ENCODE measurements at places on chromosomes 11 and 22.
A peak's percentile ranks its signal among the peaks of the same experiment; 100 is the strongest.

DNA sequence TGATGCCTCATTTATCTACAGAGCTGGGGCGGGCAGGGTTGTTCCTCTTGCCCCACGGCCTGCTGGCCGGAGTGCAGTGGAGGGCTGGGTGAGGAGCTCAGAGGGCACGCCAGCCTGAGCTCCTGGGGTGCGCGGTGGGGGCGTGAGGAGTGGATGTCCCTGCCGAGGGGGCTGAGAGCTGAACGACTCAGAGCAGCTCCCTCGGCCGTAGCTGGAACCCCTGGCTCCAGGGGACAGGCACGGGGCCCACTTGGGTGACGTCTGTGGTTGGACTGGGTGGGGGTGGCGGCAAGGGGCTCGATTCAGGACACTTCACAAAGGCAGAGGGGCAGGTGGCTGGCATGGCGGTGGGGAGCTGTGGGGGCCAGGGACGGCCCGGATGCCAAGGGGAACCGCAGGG lies 62.4 kb downstream of the TRMU start:
- no peak for DNase-seq

DNA sequence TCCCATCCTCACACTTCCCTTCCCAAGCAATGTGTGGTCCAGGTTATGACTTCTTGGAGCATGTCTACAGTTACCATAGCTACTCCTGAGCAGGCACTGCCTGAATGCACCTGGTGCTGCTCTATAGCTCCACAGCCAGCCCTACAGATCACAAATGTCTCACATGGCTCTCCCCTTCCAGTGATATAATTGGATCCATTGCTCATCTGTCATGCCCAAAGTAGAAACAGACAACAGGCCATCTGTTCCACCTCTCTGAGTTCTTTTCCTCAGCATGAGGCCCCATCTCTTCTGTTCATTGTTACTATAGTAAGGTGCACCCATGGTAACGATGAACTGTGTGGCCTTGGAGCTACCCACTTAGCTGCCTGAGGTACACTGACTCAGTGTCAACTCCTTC lies 320.3 kb upstream of the ZC3H12C start:
- no peak for DNase-seq

DNA sequence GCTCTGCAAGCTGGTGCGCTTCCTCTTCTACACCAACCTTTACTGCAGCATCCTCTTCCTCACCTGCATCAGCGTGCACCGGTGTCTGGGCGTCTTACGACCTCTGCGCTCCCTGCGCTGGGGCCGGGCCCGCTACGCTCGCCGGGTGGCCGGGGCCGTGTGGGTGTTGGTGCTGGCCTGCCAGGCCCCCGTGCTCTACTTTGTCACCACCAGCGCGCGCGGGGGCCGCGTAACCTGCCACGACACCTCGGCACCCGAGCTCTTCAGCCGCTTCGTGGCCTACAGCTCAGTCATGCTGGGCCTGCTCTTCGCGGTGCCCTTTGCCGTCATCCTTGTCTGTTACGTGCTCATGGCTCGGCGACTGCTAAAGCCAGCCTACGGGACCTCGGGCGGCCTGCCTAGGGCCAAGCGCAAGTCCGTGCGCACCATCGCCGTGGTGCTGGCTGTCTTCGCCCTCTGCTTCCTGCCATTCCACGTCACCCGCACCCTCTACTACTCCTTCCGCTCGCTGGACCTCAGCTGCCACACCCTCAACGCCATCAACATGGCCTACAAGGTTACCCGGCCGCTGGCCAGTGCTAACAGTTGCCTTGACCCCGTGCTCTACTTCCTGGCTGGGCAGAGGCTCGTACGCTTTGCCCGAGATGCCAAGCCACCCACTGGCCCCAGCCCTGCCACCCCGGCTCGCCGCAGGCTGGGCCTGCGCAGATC lies 16.5 kb downstream of the P2RY2 start:
- no peak for DNase-seq

GRCh38 chr11:61917334-61918109 lies at the start of gene RAB3IL1:
Gene RAB3IL1, minus strand, starts transcription at chr11:61917566. Its CDS starts 199 bp downstream, at chr11:61917367.
- DNase-seq, result no peak

DNA sequence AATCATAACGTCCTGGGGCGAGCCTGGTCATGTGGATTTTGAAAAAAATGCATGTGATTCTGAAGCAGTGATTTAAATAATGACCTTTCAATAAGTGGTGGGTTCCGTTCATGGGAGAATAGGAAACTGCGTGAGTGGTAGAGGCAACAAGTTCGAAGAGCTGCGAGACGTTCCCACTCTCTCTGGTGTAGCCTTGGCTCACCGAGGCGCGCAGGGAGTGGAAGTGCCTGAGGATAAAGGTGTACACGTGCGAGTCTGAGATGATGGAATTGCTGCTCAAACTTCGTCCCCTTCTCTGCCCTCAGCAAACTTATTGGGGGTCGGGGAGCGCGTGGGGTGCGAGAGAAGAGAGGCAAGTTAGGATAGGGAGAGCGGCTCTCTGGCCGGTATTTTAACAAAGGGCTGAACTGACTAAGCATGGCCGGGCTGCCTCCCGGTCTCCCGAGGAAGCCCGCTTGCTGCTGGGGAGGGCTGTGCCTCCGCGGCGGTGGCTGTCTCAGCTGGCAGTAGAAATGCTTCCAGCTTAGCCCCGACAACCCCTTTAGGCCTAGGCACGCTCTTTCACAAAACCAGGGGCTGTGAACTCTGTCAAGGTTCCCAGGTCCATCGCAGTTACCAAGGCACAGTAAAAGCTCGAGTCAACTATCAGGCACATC lies 875 bp upstream of the STT3A start:
- DNase-seq, result peak; percentile 34

DNA sequence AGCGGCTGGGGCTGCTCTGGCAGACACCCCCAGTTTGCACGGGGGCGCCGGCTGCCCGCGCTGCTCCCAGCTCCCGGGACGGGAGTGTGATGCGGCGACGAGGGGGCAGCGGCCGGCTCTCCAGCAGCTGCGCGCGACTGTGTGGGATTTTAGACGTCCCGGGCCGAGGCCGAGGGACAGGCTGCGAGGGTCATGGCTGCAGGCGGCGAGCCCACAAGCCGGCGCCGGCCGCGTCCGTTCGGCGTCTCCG lies 159 bp downstream of the FZD4 start:
- DNase-seq, result no peak

DNA sequence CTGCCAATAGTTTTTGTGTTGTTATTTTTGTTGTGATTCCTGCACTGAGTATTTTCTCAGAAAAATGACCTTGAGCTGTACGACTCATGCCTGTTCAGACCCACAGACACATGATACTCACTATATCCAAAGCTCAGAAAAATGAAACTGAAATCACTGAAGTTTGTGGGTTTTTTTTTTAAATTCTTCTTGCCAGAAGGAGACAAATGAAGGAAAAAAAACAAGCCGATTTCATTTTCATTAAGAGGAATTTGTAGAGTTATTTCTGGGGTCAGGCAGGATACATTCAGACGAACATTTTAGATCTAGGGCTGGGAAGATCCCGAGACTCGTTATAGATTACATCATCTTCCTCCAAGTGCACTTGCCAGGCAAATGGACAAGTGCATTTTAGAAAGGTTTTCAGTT lies 60.4 kb downstream of the BMAL1 start:
- no peak for DNase-seq

DNA sequence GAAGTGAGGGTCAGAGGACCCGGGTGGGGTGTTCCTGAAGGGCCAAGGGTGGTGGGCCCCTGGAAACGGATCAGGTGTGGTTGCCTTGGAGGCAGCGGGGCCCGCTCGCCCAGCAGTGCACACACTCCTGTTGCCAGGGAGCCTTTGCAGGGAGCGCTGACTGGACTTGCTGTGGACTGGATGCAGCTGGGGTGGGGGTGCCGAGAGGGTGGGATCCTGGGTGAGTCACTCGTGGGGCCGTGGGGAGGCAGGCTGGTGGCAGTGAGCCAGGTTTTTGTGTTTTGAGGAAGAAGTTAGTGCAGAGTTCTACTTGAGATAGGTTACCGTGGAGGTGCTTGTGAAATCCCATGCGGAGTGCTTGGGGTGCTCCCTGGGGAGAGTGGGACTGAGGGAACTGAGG lies 1.3 kb downstream of the MRPL23 start:
- DNase-seq, result no peak

- no peak for DNase-seq
Observed at GRCh38 chr11:131841925-131842635, 471.7 kb downstream of the NTM start.

- no peak for DNase-seq
Observed at GRCh38 chr11:27513389-27513788, 6.8 kb upstream of the LIN7C start.

DNA sequence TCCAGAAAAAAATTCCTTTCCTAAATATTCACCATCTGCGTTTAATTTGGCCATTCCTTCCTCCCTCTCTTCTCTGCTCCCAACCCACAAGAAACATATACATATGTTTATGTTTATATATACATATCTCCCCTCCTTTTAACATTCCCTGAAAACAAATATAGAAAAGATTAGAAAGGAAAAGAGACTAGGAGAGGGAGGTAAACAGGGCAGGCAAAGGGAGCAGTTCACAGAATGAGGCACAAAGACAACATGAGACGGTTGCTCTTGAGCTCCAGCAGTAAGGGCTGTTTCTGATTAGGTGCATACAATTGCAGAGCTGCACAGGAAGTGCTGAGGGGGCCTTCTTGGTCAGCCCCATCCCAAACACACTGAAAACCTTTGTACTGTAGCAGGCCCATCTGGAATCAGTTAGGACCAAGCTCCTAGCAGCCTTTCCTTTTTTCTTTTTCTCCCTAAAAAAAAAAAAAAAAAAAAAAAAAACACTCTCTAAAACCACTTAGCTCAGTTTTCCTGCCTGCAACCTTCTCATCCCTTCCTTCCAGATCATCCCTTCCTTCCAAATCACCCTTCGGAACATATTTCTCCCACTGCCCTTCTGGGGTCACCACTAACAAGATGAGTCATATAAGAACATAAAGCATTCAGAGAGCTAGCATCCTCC lies 57.0 kb downstream of the RBFOX2 start:
- no peak for DNase-seq

- DNase-seq, result no peak
Observed at GRCh38 chr11:66922551-66922950, 35.6 kb downstream of the PC start.

GRCh38 chr11:112829971-112830654 lies 131.1 kb upstream of the NCAM1 start:
- no peak for DNase-seq

- DNase-seq, result no peak
Observed at GRCh38 chr11:69308491-69308911, 14.5 kb downstream of the MYEOV start.

- peak; percentile 69 for DNase-seq
Observed at GRCh38 chr11:64743591-64744543, at the start of gene RASGRP2. Gene RASGRP2, minus strand, starts transcription at chr11:64744142. Its CDS starts 1,276 bp downstream, at chr11:64742866.

DNA sequence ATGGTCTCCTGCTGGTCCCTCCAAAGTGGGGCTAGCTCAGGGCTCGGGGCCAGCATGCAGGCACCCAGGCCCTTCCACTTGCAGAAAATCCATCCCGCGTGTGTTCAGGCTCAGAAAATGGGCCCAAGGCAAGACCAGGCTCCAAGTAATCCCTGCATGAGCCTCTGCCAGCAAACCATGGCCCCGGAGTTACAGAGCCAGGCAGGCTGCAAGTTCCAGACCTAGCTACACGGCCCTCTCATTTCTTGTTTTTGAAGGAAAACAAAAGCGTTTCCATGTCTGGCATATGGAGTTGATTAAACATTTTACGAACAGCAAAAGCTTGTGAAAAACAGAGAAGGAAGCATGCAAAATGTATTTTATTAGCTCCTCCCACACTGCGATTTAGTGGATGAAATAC lies 29.7 kb downstream of the KIAA0930 start:
- DNase-seq, result no peak

DNA sequence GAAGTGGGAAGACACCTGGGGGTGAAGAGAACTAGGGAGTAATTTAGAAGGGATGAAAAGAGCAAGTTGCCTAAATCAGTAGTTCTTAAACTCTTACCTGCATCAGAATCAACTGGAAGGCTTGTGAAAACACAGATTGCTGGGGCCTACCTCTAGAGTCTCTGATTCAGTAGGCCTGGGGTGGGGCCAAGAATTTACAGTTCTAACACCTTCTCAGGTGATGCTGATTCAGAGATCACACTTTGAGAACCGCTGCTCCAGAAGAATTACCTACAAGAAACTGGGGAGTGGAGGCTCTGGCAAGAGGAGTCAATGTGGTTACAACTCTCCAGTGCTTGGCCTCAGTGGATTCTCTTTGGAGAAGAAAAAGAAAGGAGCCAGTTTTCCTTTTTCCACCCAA lies 128.7 kb downstream of the C11orf58 start:
- DNase-seq, result no peak
